Immature natural killer cell (primary cell): ENCODE measurements at places on chromosomes 1 and 21. TPM values are rescaled to one million over a fixed set of nuclear protein-coding genes. Genes with fewer than 3 reads are reported as not detected.

- H3K27me3 ChIP-seq: peaks cover 15% of the 10 kb centered on the region
- no peak for DNase-seq
- peaks cover 12% of the 10 kb centered on the region for H3K4me1 ChIP-seq
- H3K4me3 ChIP-seq: no peak overlapping the region
Observed at GRCh38 chr1:181028196-181028595, 5.5 kb upstream of the STX6 start.

DNA sequence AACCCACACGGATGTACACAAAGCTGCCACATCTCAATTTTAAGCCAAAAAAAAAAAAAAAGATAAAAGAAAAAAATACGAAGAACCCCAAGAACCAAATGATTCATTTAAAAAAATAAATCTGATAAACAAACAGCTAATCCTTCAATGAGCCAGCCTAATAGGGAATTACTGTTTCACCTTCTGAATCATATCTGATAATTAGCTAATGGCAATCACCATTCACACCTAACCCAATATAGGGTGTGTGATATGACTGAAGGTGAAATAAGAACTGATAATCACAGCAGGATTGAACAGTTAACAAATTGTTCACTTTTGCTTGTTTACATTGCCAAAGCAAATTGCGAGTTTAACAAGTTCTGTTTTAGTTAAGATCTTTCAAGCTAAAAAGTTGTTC is 61.4 kb downstream of the LAMC2 start:
- no peak for DNase-seq
- no peaks in the 10 kb centered on the region for H3K4me1 ChIP-seq
- no peak overlapping the region for H3K4me3 ChIP-seq
- no peak overlapping the region for H3K27ac ChIP-seq
- peaks cover 5% of the 10 kb centered on the region for H3K27me3 ChIP-seq

DNA sequence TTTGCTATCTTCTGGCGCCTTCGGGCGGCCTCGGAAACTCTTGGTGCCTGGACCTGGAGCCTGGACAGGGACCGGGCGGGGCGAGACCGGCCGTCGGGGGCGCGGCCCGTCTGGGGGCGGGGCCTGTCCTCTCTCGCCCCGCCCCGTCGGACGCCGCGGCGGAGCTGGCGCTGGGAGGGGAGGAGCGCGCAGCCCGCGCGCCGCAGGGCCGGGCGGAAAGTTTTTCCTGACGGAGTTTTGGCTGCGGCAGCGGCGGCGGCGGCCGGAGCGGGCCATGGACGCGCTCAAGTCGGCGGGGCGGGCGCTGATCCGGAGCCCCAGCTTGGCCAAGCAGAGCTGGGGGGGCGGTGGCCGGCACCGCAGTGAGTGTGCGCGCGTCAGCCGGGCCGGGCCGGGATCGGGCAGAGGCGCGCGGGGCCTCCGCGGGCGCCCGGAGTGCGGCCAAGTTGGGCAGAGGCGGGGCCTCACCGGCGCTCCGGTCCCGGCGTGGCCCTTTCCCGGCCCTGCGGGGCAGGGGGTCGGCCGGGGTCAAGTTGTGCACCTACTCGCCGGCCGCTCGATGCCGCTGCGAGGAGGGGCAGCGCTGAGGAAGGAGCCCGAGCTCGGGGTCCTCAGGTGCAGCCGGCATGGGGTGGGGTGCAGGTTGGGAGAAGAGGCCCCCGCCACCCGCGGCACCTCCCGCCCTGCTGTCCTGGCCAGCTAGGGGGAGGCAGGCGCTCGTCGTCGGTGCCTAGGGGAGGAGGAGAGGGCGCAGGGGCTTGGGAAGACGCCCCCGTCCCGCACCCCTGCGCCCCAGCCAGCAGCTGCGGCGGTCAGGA is at the start of gene LDLRAP1:
TSS of gene LDLRAP1 (plus strand) at position 182 of the 818 bp plus-strand sequence. CDS start at position 275, 93 bp downstream.
- no peaks in the 10 kb centered on the region for H3K36me3 ChIP-seq
- peak within 1 kb of the TSS; percentile 19 for H3K27ac ChIP-seq
- H3K4me3 ChIP-seq: peak within 1 kb of the TSS; percentile 85

DNA sequence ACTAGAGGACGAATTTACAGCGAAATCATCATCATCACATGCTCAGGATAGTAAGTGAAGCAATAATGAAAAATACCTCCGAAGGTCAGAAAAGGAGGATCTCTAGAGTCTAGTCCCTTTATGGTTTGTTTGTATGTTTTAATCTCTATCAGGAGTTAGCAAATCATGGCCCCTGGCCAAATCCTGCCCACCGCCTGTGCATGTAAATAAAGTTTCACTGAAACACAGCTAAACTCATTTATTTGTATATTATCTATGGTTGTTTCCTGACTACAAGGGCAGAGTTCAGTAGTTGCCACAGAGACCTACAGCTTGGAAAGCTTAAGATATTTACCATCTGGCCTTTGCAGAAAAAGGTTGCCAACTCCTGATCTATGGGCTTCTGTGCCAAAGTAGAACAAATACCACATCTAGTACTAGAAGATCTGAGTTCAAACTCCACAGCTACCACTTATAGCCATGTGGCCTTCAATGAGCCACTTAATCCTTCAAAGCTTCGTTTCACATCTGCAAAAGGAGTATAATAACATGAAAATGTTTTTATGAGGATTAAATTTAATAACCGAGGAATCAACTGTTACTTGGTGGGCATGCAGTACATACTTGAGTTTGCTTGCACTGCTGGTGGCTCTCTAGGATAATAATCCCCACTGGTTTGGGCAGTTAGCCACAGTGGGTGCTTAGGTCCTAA is 94.0 kb upstream of the KIF26B start:
- no peak overlapping the region for H3K27ac ChIP-seq
- no peak overlapping the region for H3K4me3 ChIP-seq
- no peaks in the 10 kb centered on the region for H3K36me3 ChIP-seq
- no peaks in the 10 kb centered on the region for H3K27me3 ChIP-seq
- no peaks in the 10 kb centered on the region for H3K4me1 ChIP-seq

GRCh38 chr21:38658511-38658910 is 147.2 kb upstream of the ETS2 start:
- no peak overlapping the region for H3K4me3 ChIP-seq
- peaks cover 5% of the 10 kb centered on the region for H3K27me3 ChIP-seq
- no peak for DNase-seq
- H3K36me3 ChIP-seq: no peaks in the 10 kb centered on the region

DNA sequence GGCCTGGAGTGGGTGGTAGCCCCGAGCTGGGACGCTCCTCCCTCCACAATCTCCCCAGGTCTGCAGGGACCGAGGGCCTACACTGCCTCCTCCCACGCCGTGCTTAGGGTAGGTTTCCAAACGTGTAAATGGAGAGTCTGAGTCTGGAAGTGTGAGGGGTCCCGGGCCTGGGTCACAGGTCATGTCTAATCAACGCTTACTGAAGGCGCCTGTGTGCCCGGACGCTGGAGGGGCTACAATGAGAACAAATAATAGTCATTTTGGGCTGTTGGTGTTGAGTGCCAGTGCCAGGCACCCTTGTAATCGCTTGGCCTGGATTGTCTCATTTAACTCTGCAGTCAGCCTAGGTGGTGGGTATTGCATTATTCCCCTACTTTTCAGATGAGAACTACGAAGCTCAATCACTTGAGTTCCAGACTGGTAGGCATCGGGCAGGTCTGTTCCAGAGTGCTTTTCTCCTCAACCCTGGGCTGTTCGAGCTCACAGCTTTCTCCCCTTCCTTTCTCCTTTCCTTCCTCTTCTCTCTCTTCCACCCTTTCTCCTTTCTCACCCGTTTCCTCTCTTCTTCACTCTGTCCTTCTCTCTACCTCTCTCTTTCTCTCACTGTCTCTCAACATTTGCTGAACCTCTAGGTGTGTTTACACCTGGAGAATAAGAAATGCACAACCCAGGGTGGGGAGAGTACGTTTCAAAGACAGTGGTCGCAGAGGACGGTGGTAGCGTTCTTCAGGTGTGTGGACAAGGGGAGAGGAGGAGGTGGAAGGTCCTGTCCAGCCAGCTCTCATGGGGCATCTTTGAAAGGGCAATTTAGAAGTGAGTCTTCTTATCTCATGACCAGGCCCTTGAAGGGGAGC is 883 bp downstream of the SLC66A1 start:
- peaks cover 45% of the 10 kb centered on the region for H3K4me1 ChIP-seq
- H3K27ac ChIP-seq: peak overlapping the region; percentile 70
- DNase-seq: no peak
- peak overlapping the region; percentile 84 for H3K4me3 ChIP-seq
- no peaks in the 10 kb centered on the region for H3K36me3 ChIP-seq

- peak overlapping the region; percentile 78 for H3K4me3 ChIP-seq
- peaks cover 1% of the 10 kb centered on the region for H3K27me3 ChIP-seq
- H3K27ac ChIP-seq: peak overlapping the region; percentile 99
- H3K36me3 ChIP-seq: peaks cover 3% of the 10 kb centered on the region
- no peak for DNase-seq
Observed at GRCh38 chr1:26289158-26290059, 9.5 kb downstream of the SH3BGRL3 start.

DNA sequence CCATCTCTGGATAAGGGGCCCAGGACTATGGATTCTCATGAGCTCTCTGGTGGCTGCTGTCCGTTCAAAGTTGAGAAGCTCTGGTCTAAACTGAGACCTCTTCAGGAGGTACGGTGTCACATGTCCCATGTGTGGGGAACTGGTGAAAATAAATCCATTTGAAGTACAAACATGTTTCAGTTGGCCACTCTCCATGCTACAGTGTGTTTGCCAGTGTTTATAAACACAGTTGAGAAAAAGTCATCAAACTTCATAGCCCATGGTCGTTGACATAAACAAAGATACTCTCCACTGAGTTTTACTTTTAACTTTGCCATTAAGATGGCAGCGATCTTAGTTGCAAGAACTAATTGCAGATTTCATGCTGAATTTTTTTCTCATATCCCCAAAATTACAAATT is 72.8 kb downstream of the PSMG1 start:
- no peaks in the 10 kb centered on the region for H3K27me3 ChIP-seq
- H3K4me1 ChIP-seq: peaks cover 4% of the 10 kb centered on the region
- H3K4me3 ChIP-seq: no peak overlapping the region
- H3K36me3 ChIP-seq: no peaks in the 10 kb centered on the region
- H3K27ac ChIP-seq: no peak overlapping the region

DNA sequence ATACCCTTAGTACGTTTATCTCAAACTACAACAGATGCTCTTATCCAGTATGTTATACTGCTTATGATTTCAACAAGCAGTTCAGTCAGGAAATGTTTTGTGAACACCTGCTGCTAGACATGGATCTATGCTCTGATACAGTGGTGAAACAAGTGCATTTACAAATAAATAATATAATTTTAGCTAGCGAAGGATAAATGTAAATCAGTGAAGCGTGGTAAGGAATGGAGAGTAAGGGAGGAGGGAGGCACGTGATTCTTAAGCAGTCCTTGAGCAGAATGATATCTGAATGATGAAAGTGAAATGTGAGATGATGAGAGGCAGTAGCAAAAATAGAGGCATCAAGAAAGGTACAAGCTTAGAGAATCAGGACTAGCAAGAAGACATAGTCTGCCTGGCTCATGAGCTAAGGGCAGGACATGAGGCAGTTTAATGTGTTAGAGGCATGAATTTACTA is 6.3 kb downstream of the TSNAX start:
- H3K27me3 ChIP-seq: peaks cover 7% of the 10 kb centered on the region
- peaks cover 73% of the 10 kb centered on the region for H3K4me1 ChIP-seq
- no peak overlapping the region for H3K27ac ChIP-seq

DNA sequence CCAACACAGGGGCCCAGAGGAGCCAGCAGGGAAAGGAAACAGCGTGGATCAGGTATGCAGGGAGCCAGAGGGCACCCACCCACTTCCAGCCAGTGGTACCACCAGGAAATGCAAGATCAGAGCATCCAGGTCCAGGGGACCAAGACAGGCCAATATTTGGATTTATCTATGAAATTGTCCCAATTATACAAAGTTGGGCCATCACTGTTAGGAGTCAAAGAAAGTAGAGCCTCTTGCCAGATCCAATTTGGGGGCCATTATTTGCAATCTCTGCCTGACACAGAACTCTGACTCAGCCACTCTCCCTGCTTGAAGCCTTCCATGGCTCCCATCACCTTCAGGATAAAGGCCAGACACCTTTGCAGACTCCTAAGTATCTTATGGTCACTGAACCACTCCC is 21.1 kb upstream of the TAS1R2 start:
- no peaks in the 10 kb centered on the region for H3K36me3 ChIP-seq
- no peaks in the 10 kb centered on the region for H3K4me1 ChIP-seq
- DNase-seq: no peak
- no peaks in the 10 kb centered on the region for H3K27me3 ChIP-seq
- H3K27ac ChIP-seq: no peak overlapping the region

DNA sequence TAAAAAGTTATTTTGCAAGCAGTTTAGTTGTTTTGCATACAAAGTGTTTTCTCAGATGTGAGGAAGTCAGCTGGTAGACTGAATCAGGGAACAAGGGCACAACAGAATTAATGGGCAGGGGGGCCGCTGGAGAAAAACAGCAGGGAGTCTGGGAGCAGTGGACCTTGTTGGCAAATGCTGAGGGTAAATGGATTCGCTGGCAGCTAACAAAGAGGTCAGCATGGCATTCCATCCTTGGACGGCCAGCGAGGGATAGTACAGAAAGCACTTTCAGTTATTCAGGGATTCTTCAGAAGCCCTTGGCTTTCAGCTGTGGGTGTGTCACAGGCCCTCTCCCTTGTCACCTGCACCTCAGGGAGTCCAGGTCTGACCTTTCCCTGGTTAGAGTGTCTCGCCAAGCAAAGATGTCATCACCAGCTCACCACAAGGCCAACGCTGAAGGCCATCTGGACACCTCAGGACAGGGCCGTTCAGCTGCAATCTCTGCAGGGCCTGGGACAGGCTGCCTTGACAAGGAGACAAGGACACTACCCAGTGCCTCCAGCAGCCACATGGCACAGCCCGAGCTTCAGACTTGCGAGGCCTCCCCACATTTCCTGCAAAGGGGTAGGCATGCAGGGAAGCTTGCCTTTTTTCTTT is 90.4 kb downstream of the KCNN3 start:
- H3K36me3 ChIP-seq: no peaks in the 10 kb centered on the region
- DNase-seq: no peak
- H3K27me3 ChIP-seq: peaks cover 1% of the 10 kb centered on the region
- H3K4me1 ChIP-seq: no peaks in the 10 kb centered on the region

- no peaks in the 10 kb centered on the region for H3K36me3 ChIP-seq
- no peak overlapping the region for H3K4me3 ChIP-seq
- peaks cover 2% of the 10 kb centered on the region for H3K27me3 ChIP-seq
- no peaks in the 10 kb centered on the region for H3K4me1 ChIP-seq
Observed at GRCh38 chr1:214683621-214684020, 80.6 kb downstream of the CENPF start.

The CRABP2 gene
- not detected for polyA plus RNA-seq

The FNDC10 gene
- polyA plus RNA-seq: 1.1 TPM

The LCE4A gene
- not detected for polyA plus RNA-seq

The HLCS gene
- 15.5 TPM for polyA plus RNA-seq

The SARS1 gene
- 149 TPM for polyA plus RNA-seq

The PLEKHA6 gene
- polyA plus RNA-seq: not detected
